ENCODE measurements at places on chromosomes 16 and 17. TPM values are rescaled to one million over a fixed set of nuclear protein-coding genes. Genes with fewer than 3 reads are reported as not detected.

- DNase-seq, result no peak
These were observed 40.3 kb upstream of the TEKT3 start for GRCh38 chr17:15381707-15382106.

GRCh38 chr16:23692190-23692837 is 13.6 kb downstream of the PLK1 start:
- no peak for DNase-seq

DNA sequence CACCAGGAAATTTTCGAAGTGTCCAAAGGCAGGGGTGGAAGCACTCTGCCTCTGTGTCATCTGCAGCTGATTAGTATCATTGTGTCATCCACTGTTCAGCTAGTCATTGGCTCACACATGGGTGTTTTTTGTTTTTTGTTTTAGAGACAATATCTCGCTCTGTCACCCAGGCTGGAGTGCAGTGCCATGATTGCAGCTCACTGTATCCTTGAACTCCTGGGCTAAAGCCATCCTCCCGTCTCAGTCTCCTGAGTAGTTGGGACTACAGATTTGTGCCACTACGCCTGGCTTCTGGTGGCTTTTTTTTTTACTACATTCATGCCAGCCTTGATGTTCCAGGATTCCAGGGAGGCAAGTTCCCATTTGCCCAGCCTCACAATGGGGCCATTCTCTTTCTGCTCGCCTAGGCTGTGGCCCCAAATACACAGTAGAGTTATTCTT is 32.5 kb upstream of the MYO18A start:
- no peak for DNase-seq

DNA sequence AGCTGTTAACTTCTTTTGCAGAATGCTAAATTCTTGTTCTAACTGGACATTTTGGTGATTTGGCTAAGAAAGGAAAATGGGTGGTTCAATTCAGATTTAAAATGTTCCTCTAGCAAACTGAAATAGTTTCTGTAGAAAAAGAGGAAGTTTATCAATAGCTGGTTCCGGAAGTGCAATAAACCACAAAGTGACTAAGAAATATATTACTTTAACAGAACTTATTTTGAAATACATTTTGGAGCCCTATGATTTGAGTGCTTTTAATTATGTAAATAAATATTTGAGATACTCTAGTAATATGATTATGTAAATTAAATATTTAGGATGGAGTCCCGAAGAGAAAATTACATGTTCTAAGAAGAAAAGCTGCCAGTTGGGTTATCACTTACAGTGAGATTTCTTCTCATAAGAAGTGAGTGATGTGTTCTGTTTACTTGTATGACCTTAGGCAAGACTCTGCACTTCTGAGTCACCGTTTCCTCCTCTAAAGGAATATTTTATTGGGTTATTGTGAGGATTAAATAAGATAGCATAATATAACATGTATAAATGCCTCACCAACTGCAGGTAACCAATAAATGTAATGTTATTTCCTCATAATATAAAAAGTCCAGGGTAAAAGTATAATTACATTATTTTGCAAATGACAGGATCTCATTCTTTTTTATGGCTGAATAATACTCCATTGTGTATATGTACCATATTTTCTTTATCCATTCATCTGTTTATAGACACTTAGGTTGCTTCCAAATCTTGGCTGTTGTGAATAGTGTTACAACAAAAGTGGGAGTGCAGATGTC is at the start of gene EVI2B:
TSS of gene EVI2B (minus strand) at position 73 of the 800 bp plus-strand sequence. CDS start 8,445 bp downstream, outside the sequence.
- DNase-seq, result no peak

DNA sequence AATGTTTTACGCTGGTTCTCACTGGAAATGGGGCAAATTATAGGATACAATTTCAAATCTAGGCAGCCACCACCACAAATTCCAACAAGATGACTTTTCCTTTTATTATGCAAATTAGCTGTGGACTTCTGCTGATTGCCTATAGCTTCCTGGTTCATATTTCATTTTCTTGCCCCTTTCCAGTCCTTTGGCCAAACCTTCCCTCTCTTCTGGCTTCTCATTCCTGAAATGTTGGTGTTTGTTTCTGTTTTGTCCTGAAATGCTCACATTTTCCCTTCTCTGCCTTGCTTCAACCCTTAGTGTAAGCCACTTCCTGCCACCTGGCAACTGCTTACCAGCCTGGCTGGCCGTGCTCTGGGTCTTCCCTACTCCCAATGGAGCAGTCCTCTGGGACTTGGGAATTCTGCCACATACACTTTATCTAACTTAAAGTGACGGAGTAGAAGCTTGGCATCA is 14.0 kb downstream of the PRSS54 start:
- no peak for DNase-seq

Gene SAMD14
- total RNA-seq, result 3.2 TPM

Measured in heart left ventricle (tissue), 16 donors.